Neural crest cell (in vitro differentiated cells): ENCODE measurements at places on chromosomes 4 and X. TPM values are rescaled to one million over a fixed set of nuclear protein-coding genes. Genes with fewer than 3 reads are reported as not detected.
A peak's percentile ranks its signal among the peaks of the same experiment; 100 is the strongest.

The MAGEA4 gene
- total RNA-seq = not detected in 2 replicates

GRCh38 chrX:54180403-54180802 lies 2.7 kb downstream of the FAM120C start:
- DNase-seq = no peak

- no peak for DNase-seq
Measured at GRCh38 chr4:120053911-120054310, 12.7 kb downstream of the MAD2L1 start.

- no peak for DNase-seq
Measured at GRCh38 chrX:129667412-129667811, 12.7 kb upstream of the APLN start.

The MSX1 gene
- total RNA-seq = 2.2 and 2.5 TPM in 2 replicates

- DNase-seq = no peak
Measured at GRCh38 chr4:121765971-121766538, 1.1 kb upstream of the SMIM43 start.

- no peak for DNase-seq
Measured at GRCh38 chrX:67610282-67610681, 66.5 kb downstream of the AR start.

The TMEM156 gene
- not detected in 2 replicates for total RNA-seq

- peak; percentile 29 for DNase-seq
Measured at GRCh38 chrX:103157496-103158316, 57.2 kb upstream of the BEX4 start.

The ARMCX4 gene
- total RNA-seq = 24.2 and 26.2 TPM in 2 replicates

DNA sequence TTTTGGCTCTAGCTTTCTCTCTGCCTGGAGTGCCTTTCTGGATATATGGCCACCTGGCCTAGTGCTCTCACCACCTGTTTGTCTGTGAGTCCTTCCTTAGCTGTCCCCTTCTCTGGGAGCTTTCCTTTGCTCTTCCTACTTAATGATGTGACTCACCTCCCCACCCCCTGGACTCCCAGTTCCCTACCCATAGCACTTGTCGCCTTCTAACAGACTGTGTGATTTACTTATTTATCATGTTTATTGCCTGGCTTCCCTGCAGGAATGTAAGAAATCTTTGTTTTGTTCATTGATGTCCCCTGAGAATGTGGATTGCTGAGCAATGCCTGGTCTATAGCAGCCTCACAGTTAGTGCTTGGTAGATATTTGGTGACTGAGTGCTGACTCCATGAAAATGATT lies 18.9 kb downstream of the ADD1 start:
- DNase-seq = no peak

The SCML1 gene
- 17.1 TPM in 2 replicates for total RNA-seq

DNA sequence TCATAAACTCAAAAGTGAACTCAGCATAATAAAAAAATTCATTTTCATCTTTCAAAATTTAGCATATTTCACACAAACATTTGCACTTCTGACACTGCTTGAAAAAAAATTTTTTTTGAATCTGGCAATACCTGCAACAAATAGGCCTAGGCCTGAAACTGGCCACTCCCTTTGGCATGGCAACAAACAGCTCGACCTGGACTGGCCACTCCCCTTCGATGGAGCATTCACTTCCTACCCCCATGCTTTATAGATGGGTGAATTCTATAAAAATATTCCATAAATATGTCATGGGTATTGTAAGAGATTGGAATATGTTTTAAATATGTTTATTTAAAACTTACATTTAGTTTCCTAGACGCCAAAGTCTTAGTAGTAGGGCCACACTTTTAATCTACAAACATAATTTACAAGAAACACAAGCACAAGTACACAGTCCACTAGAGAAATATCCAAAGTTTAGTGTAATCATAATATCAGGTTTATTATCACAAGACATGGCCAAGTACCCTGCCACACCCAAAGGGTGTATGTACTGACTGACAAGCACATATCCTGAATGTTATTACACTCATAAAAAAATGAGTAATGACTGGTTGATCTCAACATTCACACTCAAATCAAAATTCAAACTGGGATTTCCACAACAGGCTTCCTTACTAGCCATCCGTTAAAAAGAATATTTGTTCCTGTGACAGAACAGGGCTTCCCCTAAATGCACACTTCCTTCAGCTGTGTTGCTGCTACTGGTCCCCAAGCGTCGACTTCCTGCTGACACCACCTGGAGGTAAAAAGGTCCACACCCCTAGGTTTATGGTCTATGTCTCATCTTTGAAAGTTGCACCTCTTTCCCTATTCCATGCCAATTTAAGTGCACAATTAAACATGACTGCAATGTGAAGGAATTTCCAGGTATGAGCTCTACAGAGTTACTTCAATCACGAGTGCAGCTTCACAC lies 271.5 kb downstream of the NR3C2 start:
- no peak for DNase-seq

- DNase-seq = no peak
Measured at GRCh38 chr4:101419336-101420135, 72.2 kb upstream of the PPP3CA start.

GRCh38 chrX:48001260-48001659 lies 2.5 kb downstream of the ZNF182 start:
- no peak for DNase-seq

GRCh38 chrX:98028691-98029090 lies 1145.0 kb downstream of the RPA4 start:
- no peak for DNase-seq

DNA sequence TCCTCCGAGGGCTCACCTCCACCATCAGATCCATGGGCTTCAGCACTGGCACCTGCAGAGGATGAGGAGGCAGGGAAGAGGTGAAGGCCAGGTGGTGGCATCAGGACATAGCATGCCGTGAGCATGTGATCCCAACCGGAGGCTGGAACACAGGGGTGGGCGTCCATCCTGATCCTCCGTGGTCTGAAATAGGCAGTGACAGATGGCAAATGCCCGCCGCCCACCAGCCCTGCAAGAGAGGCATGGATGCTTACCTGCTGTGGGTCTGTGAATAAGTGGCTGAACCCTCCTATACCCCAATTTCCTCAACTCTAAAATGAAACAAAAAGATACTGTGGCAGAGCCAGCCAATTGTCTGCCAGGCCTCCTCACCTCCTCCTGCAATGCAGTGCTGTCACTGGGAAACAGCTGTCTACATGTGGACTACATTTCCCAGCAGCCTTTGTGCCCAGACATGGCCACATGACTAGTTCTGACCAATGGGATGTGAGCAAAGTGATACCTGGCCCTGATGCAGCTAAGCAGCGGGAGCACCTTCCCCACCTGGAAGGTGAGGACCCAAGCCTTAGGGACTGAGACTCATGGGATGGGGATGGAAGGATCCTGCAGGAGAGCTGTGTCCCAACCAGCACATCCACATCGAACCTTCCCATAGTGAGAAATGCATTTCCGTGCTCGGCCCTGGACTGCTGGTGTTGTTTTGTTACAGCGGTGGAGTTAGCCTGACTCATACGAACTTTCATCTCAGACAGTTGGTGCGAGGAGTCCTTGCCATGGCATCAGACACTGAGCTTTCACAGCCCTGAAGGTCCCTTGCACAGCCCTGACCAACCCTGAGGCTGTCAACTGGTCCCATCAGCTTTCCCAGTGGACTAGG lies 99.5 kb downstream of the PPP2R2C start:
- DNase-seq = no peak

GRCh38 chrX:101419489-101419888 lies 11.5 kb downstream of the HNRNPH2 start:
- no peak for DNase-seq

The CT45A2 gene
- total RNA-seq = not detected in 2 replicates

The MEPE gene
- total RNA-seq = not detected in 2 replicates

DNA sequence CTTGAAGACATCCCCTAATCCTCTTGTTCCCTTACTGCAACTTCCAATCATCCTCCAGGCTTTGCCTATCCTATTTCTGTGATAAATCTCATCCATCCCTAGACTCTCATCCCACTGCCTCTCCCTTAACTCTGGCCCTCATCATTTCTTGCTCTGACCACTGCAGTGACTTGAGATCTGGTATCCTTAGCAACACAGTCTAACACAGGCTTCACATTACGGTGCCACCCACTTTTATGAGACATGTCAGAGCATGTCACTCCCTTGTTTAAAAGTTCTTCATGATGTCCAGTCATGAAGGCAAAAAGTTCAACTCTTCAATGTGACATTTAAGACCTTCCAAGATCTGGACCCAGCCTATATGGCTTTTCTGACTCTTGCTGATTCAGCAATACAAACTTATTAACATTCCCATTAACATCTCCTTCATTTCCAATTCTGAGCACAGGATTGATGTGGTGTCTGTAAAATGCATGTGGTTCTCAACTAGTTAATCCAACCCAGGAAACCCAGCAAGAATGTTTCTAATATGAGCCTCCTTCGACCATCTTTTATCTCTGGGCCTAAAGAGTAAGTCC lies 64.0 kb downstream of the OR13H1 start:
- DNase-seq = no peak

The NELFA gene
- 54.3 and 55.2 TPM in 2 replicates for total RNA-seq

GRCh38 chrX:3598709-3599108 lies 114.7 kb downstream of the PRKX start:
- no peak for DNase-seq

GRCh38 chr4:185712350-185713024 lies 99.5 kb downstream of the SORBS2 start:
- no peak for DNase-seq

DNA sequence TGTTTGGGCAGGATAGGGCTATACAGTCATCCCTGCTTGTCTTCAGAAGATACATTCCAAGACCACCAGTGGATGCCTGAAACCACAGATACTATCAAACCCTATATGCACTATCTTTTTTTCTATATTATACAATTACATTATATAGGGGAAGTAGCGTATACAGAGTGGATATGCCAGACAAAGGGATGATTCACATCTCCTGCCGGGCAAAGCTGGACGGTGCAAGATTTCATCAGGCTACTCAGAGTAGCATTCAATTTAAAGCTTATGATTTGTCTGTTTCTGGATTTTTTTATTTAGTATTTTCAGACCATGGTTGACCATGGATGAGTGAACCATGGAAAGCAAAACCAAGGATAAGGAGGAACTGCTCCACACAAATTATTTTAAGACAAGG lies 7.0 kb upstream of the AMTN start:
- no peak for DNase-seq

DNA sequence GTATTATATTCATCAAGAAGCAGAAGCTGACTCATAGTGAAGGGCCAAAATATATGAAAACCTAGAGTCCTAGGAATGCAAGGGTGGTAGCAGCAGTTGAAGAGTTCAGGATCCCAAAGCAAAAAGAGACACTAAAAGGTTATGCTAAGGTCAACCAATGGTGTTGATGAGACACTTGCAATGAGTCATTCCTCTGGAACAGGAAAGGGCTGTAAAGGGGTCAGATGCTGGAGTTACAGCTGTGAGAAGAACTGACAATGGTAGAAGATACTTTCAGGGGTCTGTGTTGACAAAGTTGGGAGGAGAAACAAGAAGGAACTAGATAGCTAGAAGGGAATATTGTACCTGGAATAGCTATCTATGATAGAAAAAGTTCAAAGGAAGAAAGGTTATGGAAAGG lies 47.5 kb downstream of the ZGRF1 start:
- DNase-seq = no peak

DNA sequence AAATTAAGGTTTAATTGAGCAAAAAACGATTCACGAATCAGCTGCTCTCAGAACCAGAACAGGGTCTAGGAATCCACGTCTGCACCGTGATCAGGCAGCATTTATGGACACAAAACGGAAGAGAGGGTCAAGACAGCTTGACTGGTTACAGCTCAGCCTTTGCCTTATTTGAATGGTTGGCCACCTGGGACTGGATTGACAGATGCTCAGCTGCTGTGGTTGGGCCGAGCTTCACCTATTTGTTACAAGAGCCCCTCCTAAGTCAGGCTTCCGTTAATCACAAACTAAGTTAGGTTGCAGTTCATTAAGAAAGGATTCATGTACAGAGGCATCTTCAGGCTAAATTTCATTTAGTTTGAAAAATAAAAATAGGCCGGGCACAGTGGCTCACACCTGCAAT lies 50.6 kb upstream of the MAN2B2 start:
- no peak for DNase-seq

DNA sequence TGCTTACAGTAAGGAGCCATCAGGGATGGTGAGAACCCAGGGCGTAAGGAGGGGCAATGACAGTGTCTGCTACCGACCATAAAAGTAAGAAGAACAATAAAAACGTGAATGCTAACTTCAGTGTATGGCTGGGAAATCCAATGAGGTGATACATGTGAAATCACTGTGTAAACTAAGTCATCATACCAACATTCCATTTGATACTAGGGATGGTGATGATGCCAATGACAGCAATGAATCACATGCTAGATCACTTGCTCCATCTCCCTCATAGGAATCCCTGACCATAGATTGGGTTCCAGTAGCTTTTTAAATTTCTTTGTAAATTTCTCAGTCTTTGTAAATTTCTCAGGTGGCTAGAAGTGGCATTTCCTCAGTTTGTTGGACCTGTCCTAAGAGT lies 146.3 kb downstream of the SMIM20 start:
- DNase-seq = no peak

The MUC7 gene
- not detected in 2 replicates for total RNA-seq

DNA sequence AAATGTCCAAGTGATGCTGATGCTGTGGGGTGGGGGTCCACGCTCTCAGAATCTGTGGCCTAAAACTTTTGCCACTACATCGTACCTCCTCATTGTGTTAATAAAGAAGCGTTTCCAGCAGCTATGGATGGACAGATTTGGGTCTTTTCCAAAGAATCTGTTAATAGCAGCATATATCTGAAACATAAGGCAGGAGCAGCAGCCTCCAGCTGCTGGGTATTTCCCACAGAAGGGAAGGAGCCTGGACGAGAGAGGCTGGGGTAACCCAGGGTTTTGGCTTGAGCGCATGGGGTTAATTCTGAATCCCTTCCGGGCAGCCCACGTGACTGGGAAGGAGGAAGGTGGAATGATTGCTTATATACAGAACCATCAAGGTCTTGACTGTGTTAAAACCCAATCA lies 332.4 kb downstream of the BCOR start:
- DNase-seq = no peak

- DNase-seq = no peak
Measured at GRCh38 chr4:110830461-110830860, 207.6 kb upstream of the PITX2 start.

DNA sequence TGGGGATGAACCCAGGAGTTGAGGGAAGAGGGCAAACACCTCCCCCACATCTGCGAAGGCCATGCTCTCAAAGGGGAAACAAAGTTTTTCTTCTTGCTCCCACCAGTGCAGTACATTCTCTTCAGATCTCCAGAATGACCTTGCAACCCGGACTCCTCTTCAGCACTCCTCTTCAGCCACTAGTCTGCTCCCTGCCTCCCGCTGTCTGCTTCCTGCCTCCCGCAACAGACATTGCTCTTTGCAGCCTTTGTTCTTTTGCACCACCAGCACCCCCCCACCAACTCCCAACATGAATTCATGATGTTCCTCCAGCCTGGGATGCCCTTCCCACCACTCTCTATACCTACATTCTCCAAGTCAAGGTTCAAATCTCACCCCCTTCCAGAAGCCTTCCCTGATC lies 32.1 kb downstream of the UTP14A start:
- DNase-seq = no peak

GRCh38 chrX:118974908-118975671 lies 672 bp downstream of the LONRF3 start:
- DNase-seq = peak; percentile 12

The CTAG2 gene
- not detected in 2 replicates for total RNA-seq
